Neuronal stem cell (in vitro differentiated cells): ENCODE measurements at places on chromosomes 4 and X.

GRCh38 chr4:16765546-16765945 is 132.9 kb downstream of the LDB2 start:
- DNase-seq = no peak

DNA sequence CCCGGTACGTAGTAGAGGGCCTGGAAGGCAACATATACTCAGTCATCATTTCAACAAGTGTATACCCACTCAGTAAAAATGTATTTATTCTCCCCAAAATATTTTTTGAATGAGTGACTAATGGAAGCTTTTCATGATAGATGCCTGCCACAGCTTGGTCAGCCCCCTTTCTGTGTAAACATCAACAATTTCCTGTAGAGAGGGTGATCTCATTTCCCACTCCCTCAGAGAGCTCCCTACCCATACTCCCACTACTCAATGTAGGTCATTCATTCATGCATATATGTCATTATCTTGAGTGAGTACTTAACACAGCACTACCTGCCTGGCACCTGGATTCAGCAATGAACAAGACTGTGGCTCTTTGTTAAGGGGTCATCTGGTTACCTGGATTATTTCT is 81.9 kb downstream of the STK32B start:
- DNase-seq = no peak

GRCh38 chrX:78119521-78120227 is 15.6 kb downstream of the PGK1 start:
- no peak for DNase-seq

- no peak for DNase-seq
Measured at GRCh38 chrX:39835241-39835640, 262.5 kb downstream of the BCOR start.

GRCh38 chr4:33184657-33185290 is 2464.6 kb downstream of the PCDH7 start:
- DNase-seq = no peak

DNA sequence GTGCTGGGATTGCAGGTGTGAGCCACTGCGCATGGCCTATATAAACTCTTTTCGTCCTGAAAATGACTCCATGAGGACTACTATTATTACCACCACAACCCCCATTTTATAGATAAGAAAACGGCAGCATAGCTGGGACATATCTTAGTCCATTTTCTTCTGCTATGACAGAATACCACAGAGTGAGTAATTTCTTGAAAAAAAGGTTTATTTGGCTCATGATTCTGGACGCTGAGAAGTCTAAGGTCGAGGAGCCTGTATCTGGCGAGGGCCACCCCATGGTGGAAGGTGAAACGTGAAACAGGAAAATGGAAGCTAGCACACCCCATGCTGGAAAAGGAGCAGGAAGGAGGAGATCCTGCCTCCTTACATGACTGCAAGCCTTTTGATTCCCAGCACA is 68.9 kb downstream of the SMIM20 start:
- no peak for DNase-seq

DNA sequence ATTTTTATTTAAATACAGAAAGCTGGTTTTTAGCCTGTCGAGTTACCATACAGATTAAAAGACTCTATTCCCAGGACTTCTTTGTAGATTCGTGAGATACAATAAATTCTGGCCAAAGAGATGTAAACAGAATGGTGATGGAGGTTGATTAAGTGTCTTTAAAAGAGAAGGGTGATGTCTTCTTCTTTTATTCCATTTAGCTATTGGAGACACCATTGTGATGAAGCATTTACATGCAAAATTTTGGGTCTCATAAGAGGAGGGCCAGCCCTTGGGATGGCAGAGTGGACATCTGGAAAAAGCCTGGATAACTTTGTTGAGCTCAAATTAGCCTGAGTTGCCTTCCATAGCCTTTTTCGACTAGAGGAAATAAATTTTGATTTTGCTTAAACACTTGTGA is 21.6 kb upstream of the PCDH10 start:
- DNase-seq = no peak

GRCh38 chr4:20532871-20533870 is 167.1 kb upstream of the PACRGL start:
- no peak for DNase-seq

DNA sequence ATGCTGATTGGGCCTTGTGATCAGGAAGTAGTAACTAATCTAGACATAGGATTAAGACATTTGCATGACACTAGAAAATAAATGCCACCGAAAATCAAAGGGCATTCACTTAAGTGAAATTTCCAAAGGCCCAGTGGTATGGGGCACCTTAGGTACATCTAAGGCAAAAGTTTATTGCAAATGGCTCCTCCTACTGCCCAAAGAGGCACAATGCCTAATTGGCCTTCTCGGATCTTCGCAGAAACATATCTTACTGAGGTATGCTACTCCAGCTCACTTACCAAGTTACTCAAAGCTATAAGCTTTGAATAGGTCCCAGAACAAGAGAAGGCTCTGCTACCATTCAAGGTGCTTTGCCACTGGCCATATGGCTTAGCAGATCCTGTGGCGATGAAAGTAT is 174.8 kb upstream of the CXCL13 start:
- DNase-seq = no peak

DNA sequence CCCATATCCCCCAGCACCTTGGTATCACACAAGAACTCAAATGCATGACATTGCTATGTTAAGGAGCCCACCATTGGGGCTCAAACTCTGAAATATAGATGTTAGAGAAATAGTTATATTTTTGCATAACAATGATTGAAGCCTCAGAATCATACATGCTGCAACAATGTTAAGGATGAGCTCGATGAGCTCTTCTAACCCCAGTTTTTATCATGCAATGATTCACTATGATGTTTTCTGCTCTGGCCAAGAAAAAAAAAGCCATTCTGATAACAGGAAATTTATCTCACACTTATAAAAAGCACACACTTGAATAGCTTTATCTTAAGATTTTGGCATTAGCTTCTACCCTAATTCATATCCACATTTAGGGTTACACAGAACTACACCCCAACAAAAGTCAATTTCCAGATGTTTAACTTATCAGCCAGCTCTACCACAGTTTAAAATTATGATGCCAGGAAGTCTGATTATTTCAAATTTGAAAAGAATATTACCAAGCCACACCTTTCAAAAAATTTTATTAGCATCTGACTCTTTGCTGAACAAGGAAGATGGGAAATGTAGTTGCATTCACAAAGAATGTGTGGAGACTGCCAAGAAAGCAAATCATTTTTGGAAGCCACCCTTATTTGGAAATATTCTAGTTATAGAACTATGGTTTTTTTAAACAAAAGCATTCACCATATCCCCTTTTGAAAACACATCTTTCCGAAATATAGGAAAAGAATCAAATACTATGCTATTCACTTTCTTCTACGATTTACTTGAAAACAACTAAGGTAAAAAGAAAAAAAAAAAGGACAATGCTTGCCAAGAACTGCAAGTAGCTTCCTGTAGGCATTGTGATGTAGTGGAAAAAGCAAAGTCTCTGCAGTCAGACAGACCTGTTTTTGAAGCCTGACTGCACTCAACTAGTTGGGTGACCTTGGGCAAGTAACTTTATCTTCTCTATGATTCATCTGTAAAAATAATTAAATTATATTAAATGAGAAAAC is 100.8 kb upstream of the PLS3 start:
- DNase-seq = no peak

DNA sequence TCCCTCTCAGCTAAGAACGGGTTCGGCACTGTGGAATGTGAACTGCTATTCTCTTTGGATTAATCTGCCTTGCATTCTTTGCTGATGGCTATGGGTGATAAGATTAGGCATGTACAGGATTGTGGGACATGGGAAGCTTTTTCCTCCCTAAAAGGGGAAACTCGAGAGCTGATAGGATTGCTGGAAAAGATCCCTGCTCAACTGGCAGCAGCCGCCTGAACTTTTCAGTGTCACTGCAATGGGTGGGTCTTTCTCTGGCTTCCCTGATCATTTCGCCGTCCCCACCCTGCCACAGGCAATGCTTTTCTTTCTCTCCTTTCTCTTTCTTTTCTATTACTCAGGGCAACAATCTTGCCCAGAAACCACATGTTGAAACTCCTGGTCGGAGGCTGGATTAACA is 20.5 kb downstream of the PAGE2 start:
- DNase-seq = no peak

DNA sequence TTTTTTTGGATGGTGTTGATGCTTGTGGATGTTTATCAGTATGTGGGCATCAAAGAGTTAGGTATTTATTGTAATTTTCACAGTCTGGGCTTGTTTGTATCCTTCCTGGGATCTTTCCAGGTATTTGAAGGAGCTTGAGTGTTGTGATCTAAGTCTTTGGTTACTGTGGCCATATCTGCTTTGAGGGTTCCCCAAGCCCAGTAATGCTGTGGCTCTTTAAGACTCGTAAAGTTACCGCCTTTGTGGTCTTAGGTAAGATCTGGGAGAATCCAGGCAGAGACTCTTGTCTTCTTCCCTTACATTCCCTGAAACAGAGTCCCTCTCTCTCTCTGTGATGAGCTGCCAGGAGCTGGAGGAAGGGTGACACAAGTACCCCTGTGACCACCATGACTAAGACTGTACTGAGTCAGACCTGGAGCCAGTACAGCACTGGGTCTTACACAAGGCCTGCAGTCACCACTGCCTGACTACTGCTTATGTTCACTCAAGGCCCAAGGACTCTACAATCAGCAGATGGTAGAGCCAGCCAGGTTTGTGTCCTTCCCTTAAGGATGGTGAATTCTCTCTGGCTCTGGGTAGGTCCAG is 62.2 kb downstream of the FMR1NB start:
- no peak for DNase-seq

DNA sequence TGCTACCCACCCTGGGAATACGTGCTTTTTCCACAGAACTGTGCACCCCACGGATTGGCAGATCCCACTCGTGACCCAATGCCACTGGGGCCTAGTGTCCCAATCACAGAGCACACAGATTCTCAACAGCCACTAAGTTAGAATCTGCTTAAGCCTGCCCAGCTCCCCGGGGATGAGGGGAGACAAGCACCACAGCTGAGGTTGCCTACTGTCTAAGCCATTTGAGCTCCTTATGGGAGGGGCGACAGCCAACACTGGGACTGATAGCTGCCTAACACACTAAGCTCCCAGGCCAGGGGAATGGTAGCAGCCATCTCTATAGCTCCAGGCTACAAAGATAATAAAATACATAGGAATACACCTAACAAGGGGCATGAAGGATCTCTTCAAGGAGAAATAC is 93.5 kb upstream of the GUCY1A1 start:
- DNase-seq = no peak

- no peak for DNase-seq
Measured at GRCh38 chr4:147078362-147078761, 132.7 kb upstream of the TTC29 start.

DNA sequence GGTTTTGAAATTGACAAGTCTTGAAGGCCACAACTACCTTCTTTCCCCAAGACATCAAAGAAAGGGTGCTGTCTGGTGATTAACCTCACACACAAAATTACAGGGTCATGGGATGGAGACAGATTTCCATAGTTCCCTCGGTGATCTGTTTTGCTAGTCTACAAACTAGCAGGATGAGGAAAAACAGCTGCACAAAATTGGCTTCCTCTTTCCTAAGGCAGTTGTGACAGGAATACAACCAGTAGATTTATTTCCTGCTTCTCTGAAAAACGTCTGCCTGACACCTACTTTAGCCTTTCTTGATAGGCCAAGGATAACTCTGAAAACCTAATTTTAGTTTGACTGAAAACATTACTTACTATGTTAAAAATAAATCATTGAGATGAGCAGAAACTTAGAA is 39.6 kb downstream of the DKK2 start:
- no peak for DNase-seq

- DNase-seq = no peak
Measured at GRCh38 chr4:35151816-35152572, 1092.3 kb downstream of the ARAP2 start.

DNA sequence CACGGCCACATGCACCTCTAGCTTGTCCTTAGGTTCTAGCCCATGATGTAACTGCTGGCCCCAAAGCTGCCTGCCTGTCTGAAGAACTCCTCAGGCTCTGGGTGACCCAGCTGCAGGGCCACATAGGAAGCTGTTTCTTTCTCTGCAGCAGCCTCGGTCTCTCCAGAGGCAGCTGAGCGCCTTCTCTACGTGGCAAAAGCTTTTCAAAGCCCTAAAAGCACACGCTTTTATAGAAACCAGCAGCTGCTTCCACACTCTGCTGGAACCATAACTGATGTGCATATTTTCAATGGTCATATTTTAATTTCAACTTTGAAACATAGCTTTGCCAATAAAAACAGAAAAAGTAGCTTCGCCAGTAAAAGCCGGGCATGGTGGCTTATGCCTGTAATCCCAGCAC is 37.4 kb downstream of the FAM53A start:
- DNase-seq = no peak

- no peak for DNase-seq
Measured at GRCh38 chr4:15006416-15007024, 4.2 kb downstream of the CPEB2 start.

- no peak for DNase-seq
Measured at GRCh38 chr4:3498407-3498806, 33.8 kb downstream of the LRPAP1 start.

DNA sequence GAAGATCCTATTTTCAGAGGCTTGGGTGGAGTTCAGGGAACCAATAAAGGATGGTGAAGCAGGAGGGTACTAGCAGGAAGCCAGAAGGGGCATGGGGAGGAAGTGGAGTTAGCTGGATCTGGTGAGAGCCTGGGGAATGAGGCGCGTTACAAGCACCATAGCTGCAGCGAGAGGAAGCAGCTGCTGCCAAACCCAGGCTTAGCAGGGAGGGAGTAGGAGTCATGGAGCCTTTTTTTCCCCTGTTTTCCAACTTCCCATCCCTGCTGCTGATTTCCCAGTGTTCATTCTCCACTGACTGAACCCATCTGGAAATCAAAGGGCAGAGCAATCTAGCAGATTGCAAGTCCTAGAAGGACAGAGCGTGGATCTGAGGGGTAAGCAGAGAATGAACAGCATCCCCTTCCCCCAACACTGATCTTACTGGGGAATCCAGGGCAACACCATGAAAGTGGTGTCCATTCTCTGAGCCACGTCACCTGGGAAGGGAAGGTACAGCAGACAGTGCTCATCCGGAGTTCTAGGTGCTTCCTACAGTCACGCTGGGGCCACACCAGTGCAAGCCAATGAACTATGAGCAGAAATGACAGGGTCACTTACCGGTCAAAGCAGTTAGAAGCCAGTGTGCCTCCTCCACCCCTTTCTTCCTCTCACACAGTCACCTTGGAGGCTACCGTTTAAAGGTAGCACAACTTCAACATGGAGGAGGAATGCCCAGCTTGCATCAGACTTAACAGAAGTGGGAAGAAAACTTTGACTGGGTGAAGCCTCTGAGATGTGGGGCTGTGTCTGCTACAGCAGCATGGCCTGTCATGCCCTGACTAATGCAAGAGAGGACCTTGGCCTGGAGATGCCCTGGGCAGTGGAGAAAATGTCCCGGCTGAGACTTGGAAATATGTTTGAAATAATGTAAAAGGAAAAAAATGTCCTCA is 36.7 kb downstream of the SMIM20 start:
- DNase-seq = no peak

DNA sequence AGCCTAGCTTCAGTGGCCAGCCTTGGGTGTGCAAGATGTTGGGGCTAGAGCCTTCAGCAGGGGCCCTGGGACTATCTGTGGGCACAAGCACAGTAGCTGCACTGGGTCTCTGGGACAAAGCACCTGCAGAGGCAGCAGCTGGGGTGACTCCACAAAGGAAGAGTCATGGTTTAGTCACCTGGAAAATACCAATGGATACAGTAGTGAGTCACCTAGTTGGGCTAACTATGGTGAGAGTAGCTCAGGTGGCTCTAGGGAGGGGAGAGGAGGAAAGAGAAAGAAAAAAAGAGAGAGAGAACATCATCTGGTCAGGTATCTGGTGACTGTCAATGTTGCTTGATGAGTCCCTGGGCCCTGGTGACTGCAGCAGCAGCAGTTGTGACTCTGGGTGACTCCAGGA is 72.9 kb upstream of the SPIN4 start:
- DNase-seq = no peak
